Kidney tubule cell (primary cell): ENCODE measurements at places on chromosomes 7 and 10.
A peak's percentile ranks its signal among the peaks of the same experiment; 100 is the strongest.

DNA sequence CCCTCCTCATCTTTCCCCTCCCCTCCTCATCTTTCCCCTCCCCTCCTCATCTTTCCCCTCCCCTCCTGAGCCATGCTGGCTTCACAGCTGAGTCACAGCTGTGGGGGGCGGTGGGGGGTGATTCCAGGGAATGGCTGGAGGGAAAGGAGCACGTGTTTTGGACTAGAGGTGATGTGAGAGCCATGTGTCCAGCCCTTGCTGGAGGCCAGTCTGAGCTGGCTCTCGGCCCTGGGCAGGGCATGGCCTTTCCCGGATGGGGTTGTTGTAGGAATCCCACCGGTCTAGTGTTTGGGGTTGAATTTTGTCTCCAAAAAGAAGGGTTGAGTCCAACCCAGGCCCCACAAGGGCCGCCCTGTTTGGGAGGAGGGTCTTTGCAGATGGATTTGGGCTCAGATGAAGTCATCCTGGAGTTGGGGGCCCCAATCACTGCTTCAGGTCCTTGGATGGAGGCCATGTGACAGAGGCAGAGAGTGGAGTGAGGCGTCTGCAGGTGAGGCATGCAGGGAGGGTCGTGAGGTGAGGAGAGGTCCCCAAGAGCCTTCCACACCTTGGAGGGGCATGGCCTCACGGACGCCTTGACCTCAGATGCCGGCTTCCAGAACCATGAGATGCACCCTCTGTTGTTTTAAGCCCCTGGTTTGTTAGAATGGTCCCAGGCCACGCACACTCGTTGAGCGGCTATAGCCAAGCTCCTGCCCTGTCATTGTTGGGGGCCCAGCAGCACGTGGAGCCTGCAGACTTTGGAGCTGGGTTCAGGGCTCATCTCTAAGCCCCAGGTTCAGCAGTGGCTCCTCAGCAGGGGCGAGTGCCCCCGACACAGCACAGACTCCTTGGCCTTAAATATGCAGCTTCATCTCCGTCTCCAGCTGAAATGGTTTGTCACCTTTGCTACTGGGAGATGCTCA, 101.6 kb downstream of the DNAJB6 start:
- DNase-seq: no peak

GRCh38 chr7:151971829-151972228, 15.6 kb downstream of the GALNTL5 start:
- no peak for DNase-seq

DNA sequence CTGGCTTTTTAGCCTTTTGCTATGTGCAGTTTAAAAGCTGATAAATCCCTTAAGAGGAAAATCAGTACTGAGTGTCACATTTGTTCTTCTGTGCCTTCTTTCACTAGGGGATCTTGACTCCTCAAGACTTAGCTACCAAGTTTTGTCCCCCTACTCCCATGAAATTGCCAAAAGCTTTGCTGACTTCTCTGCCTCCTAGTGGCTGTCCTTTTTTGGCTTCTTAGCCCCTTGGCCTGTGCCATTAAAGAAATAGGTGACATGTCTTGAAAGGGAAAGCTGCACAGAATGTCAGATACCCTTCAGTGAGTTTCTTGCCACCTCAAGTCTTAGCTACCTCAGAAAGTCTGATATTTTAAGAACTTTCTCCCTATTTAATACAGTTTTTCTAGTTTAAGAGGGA, 10.5 kb downstream of the MKLN1 start:
- no peak for DNase-seq

GRCh38 chr7:64883113-64883905, 19.8 kb upstream of the ZNF273 start:
- no peak for DNase-seq

GRCh38 chr7:50363327-50364060, 59.0 kb downstream of the IKZF1 start:
- DNase-seq: no peak

- DNase-seq: no peak
These were observed 19.0 kb upstream of the C10orf71 start for GRCh38 chr10:49280001-49280408.

GRCh38 chr10:124126983-124127385, 33.6 kb upstream of the CHST15 start:
- no peak for DNase-seq

DNA sequence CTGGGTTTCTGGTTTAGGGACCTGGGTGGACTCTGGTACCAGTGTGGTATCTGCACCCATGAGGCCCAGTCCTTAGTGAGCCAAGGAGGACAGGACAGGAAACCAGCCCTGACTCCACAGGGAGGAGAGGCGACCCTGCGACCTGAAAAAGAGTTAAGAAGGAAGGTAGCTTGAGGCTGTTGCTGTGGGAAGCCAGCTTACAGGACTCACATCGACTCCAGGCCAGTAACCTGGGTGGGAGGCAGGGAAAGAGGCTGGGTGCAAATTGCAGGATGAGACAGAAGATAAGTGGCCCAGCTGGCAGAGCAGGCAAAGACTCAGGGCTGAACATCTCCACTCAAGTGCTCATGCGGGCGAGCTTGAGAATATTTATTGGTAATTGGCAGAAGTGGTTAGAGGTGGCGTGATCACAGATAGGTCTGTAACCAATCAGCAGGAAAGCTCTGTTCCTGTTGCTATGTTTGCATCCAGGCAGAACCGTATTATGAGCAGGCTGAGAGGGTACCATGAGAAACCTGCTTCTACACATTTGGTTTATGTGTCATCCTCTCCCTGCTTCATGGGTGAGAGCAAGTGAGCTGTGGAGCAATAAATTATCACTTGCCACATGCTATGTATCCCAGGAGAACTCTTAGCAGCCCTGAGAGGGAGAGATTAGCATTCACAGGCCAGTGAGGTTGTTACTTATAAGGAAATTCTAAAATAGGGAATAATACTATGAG, 11.0 kb downstream of the TLL2 start:
- DNase-seq: peak; percentile 97

- DNase-seq: no peak
These were observed 183.3 kb upstream of the PRKCQ start for GRCh38 chr10:6763423-6763822.

- DNase-seq: no peak
These were observed 79.5 kb upstream of the SEMA3A start for GRCh38 chr7:84274029-84274638.

GRCh38 chr10:110989016-110989415, 69.6 kb downstream of the SHOC2 start:
- DNase-seq: peak; percentile 13

- DNase-seq: no peak
These were observed 1216.5 kb downstream of the SORCS3 start for GRCh38 chr10:105857268-105858264.

GRCh38 chr10:48957361-48958151, 17.9 kb upstream of the LRRC18 start:
- DNase-seq: no peak

- no peak for DNase-seq
These were observed 49.6 kb downstream of the KAT6B start for GRCh38 chr10:74875966-74876365.

- DNase-seq: peak; percentile 47
These were observed 642.2 kb downstream of the SH2D4B start for GRCh38 chr10:81179805-81180452.

- DNase-seq: no peak
These were observed 350.0 kb downstream of the GLRX3 start for GRCh38 chr10:130485958-130486895.

DNA sequence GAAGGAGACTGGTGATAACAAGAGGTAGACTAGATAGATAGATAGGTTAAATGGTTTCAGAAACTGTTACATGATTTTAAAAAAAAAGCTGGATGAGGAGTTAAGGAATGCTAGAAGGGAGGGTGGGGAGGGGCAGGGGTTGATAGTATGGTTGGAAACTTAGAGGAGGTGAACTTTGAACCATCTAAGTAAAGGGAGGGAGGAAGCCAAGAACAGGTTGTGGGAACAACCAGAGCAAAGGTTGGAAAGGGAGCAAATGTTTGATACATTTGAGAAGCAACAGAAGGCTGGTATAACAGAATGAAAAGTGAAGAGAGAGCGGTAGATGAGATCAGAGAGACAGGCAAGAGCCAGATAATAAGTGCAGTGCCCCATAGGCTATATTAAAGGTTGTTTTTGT, 224.8 kb downstream of the FOXP2 start:
- no peak for DNase-seq

GRCh38 chr7:45601094-45601493, 26.9 kb downstream of the ADCY1 start:
- no peak for DNase-seq

DNA sequence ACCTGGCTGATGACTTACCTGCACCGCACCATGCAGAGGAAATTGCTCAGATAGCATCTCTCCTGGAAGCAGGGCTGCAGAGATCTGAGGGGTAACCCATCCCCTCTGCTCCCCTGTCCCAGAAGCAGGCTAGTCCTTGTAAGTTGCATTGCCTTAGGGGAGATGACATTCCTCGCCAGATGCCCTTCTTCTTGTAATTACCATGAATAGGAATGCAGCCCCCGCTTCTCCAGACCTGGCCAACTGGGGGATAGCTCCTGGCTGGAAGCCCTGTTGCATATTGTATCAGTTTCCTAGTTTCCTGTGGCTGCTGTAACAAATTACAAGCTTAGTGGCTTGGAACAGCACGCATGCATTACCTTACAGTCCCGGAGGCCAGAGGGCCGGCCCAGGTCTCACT, 47.5 kb upstream of the EN2 start:
- no peak for DNase-seq

GRCh38 chr7:138698281-138698680, 2.9 kb downstream of the SVOPL start:
- no peak for DNase-seq

- DNase-seq: peak; percentile 28
These were observed 78.4 kb upstream of the MEOX2 start for GRCh38 chr7:15764851-15765382.

DNA sequence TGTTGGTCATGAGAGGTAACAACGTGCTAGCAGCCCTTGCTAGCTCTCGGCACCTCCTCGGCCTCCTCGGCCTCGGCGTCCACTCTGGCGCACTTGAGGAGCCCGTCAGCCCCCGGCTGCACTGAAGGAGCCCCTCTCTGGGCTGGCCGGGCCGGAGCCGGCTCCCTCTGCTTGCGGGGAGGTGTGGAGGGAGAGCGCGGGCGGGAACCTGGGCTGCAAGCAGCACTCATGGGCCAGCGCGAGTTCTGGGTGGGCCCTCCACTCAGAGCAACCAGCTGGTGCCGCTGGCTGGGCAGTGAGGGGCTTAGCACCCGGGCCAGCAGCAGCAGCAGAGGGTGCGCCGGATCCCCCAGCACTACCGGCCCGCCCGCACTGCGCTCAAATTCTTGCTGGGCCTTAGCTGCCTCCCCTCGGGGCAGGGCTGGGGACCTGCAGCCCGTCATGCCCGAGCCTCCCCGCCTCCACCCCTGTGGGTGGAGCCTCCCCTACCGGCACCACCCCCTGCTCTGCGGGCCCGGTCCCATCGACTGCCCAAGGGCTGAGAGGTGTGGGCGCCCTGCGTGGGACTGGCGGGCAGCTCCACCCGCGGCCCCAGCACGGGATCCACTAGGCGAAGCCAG, 96.1 kb downstream of the PAXIP1 start:
- no peak for DNase-seq

GRCh38 chr10:3772361-3773171, 12.4 kb downstream of the KLF6 start:
- peak; percentile 71 for DNase-seq

DNA sequence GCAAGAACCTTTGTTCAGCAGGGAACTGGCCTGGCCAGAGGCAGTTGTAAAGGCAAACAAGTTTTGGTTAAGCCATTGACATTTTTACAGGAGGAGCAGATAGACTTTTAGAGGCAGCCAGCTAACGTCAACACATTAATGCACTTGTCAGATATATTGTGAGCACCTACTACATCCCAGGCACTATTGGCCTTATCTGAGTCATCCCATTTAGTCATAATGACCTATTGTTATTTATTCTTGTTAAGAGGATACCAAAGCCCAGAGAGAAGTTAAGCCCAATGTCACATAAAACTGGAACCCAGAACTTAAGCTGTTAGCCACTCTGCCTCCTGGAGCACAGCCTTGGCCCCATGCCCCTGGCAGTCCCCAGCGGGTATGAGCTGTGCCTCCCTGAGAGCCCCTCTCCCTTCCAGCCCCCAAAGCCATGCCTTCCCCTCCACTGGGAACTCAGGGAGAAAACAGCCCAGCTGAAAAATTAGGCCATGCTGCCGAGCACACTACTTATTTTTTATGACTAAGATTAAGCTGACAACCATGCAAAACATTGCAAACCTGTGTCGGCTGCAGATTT, 32.7 kb upstream of the TRIM8 start:
- peak; percentile 61 for DNase-seq

GRCh38 chr7:80681272-80681885, 42.9 kb downstream of the CD36 start:
- DNase-seq: peak; percentile 44

- no peak for DNase-seq
These were observed 6.0 kb downstream of the IL15RA start for GRCh38 chr10:5971315-5971832.
